Ovary (tissue), 10 donors: ENCODE measurements at places on chromosomes 1 and 21. TPM values are rescaled to one million over a fixed set of nuclear protein-coding genes. Genes with fewer than 3 reads are reported as not detected.

GRCh38 chr1:47031059-47031458, 7.6 kb downstream of the CYP4X1 start:
- no peak overlapping the region for H3K4me3 ChIP-seq
- no peaks in the 10 kb centered on the region for H3K4me1 ChIP-seq
- no peak for DNase-seq
- no peaks in the 10 kb centered on the region for H3K27me3 ChIP-seq
- H3K36me3 ChIP-seq, result no peaks in the 10 kb centered on the region

DNA sequence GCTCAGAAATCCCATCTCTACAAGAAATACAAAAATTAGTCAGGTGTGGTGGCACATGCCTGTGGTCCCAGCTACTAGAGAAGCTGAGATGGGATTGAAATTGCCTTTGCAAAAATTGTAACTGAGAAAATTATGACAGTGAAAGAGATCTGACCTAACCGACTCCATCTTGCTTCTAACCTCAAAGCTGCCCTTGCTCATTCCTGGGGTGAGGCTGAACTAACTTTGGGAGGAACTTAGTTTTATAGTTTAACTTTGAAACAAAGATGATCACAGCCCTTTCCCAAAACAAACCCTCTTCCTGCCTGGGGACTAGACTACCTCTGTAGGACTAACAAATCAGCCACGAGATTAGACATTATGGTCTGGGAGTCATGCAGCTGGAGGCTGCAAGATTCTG, 33.8 kb upstream of the ERO1B start:
- no peaks in the 10 kb centered on the region for H3K36me3 ChIP-seq
- no peak overlapping the region for H3K4me3 ChIP-seq
- H3K4me1 ChIP-seq, result no peaks in the 10 kb centered on the region
- no peaks in the 10 kb centered on the region for H3K27me3 ChIP-seq

DNA sequence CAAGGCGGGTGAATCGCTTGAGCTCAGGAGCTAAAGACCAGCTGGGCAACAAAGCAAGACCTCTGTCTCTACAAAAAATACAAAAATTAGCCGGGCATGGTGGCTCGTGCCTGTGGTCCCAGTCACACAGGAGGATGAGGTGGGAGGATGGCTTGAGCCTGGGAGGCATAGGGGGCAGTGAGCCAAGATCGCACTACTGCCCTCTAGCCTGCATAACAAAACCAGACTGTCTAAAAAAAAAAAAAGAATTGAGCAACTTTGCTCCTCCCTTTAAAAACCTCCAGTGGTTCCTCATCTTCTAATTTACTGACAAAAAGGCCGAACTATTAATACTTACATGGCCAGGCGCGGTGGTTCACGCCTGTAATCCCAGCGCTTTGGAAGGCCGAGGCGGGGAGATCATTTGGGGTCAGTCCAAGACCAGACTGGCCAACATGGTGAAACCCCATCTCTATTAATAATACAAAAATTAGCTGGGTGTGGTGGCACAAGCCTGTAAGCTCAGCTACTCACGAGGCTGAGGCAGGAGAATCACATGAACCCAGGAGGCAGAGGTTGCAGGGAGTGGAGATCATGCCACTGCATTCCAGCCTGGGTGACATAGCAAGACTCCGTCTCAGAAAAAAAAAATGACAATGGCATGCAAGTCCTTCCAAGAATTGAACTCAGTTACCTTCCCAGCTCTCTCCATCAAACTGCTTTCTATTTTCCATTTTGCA, 4.4 kb downstream of the ACBD3 start:
- H3K27me3 ChIP-seq, result no peaks in the 10 kb centered on the region
- no peaks in the 10 kb centered on the region for H3K36me3 ChIP-seq
- no peak overlapping the region for H3K27ac ChIP-seq
- DNase-seq, result peak; percentile 70
- peaks cover 6% of the 10 kb centered on the region for H3K4me1 ChIP-seq

DNA sequence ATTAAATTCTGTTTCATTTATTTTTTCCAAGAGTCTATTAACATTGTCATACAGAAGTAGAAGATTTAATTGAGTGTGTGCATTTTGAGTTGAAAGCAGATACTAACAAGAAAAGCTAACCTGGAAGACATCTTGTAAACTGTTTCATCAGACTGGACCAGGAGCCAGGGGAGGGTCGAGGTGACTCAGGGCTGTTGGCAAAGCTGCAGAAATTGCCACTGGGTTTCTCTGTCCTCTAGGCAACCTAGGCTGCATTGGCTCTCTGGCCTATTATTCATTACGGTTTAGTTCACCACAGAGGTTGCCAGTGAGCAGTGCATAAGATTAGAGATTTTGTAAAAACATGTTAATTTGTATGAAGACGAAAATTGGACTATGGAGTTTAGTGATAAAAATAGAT, 27.5 kb downstream of the ERG start:
- H3K27ac ChIP-seq, result no peak overlapping the region
- no peaks in the 10 kb centered on the region for H3K36me3 ChIP-seq
- no peaks in the 10 kb centered on the region for H3K4me1 ChIP-seq
- no peaks in the 10 kb centered on the region for H3K27me3 ChIP-seq

GRCh38 chr21:37538971-37539590, 172.5 kb downstream of the DYRK1A start:
- DNase-seq, result no peak
- no peak overlapping the region for H3K4me3 ChIP-seq
- no peaks in the 10 kb centered on the region for H3K4me1 ChIP-seq

DNA sequence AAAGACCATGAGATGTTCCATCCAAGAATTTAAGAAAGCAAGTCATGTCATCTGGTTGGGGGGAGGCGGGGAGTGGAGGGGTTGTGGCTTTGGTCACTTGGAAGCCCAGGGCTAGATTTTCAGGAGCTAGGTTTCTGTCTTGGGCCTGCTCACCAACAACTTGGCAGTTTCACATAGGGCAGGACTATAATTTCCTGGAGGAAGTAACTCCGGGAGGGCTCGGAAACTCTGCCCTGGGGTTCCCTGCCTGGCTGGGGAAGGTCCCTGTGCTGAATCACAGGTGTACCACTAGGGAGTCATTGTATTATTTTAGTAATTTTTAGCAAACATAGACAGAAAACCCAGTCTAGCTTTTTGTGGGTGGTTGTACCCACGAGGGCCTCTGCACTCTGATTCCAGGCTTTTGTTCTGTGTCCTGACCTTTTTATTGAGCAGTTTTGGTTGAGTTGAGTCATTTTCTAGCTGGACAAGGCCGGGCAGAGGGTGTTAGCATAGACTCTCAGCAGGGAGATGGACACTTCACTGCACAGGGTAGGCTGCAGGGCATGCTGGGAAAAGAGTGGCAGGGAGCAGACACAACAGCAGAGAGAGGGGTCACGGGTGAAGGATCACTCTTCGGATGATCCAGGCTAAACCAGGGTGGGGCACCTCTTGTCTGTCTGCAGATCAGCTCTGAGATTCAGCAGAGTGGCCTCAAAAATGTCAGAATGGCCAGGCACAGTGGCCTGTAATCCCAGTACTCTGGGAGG, 144.7 kb downstream of the GRIK3 start:
- H3K36me3 ChIP-seq, result no peaks in the 10 kb centered on the region
- no peak for DNase-seq
- H3K4me3 ChIP-seq, result no peak overlapping the region
- no peak overlapping the region for H3K27ac ChIP-seq
- no peaks in the 10 kb centered on the region for H3K27me3 ChIP-seq

DNA sequence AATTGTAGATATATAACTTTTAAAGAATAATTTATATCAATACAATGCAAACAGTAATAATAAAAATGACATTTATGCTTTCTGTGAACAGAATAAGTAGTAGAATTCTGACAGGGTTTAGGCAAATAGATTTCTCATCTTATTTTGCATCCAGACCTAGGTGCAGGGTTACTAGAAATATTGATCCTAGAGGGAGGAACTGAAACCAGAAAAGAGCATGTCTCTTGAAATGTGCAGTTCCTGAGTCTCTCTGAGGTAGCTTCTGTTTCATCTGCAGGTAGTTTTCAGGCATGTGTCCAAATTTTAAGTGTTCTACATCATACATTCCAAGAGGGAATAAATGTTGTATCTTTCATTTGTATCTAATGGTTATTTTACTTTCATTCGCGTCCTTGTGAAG, 631.9 kb upstream of the ADGRL4 start:
- H3K27ac ChIP-seq, result no peak overlapping the region
- H3K4me1 ChIP-seq, result no peaks in the 10 kb centered on the region
- no peaks in the 10 kb centered on the region for H3K36me3 ChIP-seq

GRCh38 chr1:101043776-101044175, 18.2 kb upstream of the DPH5 start:
- H3K36me3 ChIP-seq, result no peaks in the 10 kb centered on the region
- no peak for DNase-seq
- no peak overlapping the region for H3K27ac ChIP-seq
- no peaks in the 10 kb centered on the region for H3K4me1 ChIP-seq
- no peak overlapping the region for H3K4me3 ChIP-seq
- no peaks in the 10 kb centered on the region for H3K27me3 ChIP-seq

DNA sequence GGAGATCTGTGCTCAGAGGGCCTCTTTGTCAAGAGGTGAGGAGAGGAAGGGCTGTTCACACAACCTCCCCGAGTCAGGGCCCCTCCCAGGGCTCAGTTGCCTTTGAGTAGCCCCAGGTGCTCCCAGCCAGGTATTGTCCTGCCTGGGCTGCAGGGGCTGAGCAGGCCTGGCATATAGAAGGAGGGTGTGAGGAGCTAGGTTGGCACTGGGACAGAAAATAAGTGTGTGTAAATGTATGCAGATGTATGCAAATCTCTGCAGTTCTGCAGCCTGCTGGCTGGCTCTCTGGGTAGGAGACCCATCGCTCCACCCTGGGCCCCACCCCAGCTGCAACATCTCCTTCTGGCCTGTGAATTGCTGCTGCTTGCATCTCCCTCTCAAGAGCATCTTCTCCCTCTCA, 52.4 kb downstream of the NAV1 start:
- no peaks in the 10 kb centered on the region for H3K27me3 ChIP-seq
- H3K36me3 ChIP-seq, result no peaks in the 10 kb centered on the region
- no peak overlapping the region for H3K27ac ChIP-seq
- H3K4me3 ChIP-seq, result no peak overlapping the region
- no peaks in the 10 kb centered on the region for H3K4me1 ChIP-seq

DNA sequence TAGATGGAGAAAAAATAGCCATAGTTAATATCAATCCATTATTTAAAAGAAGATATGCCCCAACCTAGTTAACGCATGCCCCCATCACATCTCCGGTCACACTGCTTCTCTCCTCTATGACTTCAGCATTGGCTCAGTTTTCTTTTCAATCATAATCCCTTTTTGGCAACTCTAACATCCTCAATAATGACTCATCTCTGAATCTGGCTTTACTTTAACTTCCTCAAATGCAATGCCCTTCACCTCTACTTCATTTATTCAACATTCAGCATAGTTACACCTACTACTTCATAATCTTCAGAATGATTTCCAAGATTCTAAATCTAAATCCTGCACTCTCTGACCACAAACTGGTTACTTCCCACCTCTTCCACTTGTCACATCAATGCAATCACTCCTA, 417.3 kb downstream of the USH2A start:
- H3K36me3 ChIP-seq, result no peaks in the 10 kb centered on the region
- DNase-seq, result no peak
- no peaks in the 10 kb centered on the region for H3K4me1 ChIP-seq
- no peak overlapping the region for H3K4me3 ChIP-seq

- H3K27me3 ChIP-seq, result no peaks in the 10 kb centered on the region
- H3K27ac ChIP-seq, result no peak overlapping the region
- no peaks in the 10 kb centered on the region for H3K36me3 ChIP-seq
- DNase-seq, result no peak
Measured at GRCh38 chr1:5554111-5554510, 438.1 kb downstream of the NPHP4 start.

DNA sequence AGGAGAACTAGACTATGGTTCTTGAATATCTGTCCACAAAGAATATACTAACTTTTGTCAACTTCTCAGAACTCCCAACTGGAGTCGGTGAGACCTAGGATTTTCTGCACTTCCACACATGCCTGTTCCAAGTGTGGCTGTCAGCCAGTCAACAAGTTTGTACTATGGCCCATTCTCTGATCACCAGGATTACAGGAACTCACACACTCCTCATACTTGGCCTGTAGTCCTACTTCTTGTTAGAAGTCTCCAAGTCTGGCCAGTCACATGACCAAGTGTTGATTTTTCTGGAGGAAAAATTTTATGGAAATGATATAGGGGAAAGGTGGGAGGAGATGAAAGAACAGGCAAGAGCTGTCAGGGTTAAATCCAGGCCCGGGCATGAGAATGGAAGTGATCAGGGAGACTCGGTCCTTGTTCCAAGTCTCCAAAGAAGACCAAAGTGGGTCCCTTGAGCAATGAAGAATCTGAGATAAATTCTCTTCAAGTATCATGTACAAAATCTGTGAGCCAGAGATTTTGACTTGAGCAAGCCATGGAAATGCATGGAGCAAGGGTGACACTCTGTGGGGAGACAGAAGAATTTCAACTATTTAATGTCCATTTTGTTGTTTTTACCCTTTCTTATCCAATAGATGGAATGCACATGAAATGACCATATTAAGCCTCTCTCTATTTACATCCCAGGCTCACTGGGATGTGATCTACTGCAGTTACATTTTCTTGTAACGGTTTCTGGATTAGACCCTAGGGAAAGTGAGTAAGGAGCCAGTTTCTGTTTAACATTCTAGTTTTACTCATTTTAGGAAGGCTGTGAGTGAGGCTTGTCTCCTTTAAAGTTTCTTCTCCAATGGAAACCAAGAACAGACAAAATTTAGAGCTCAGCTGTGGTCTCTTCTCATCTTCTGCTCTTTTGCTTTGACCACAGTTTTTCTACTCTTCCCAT, 320.9 kb downstream of the ASTN1 start:
- no peak for DNase-seq
- H3K4me3 ChIP-seq, result no peak overlapping the region
- no peaks in the 10 kb centered on the region for H3K36me3 ChIP-seq
- no peaks in the 10 kb centered on the region for H3K4me1 ChIP-seq
- no peak overlapping the region for H3K27ac ChIP-seq
- H3K27me3 ChIP-seq, result no peaks in the 10 kb centered on the region

KRTAP19-3 gene
- polyA plus RNA-seq, result not detected

AKR7A3 gene
- 0.96 TPM for polyA plus RNA-seq

RPTN gene
- polyA plus RNA-seq, result not detected

NUDT4B gene
- 0.98 TPM for polyA plus RNA-seq

MX1 gene
- 118 TPM for polyA plus RNA-seq

CCDC24 gene
- polyA plus RNA-seq, result 6.2 TPM

ADAMTSL4 gene
- 12.1 TPM for polyA plus RNA-seq

KHDRBS1 gene
- polyA plus RNA-seq, result 137 TPM

S100A8 gene
- polyA plus RNA-seq, result 19.4 TPM

ATF6 gene
- 7.9 TPM for polyA plus RNA-seq
